ENCODE measurements at places on chromosomes 2 and 18.

DNA sequence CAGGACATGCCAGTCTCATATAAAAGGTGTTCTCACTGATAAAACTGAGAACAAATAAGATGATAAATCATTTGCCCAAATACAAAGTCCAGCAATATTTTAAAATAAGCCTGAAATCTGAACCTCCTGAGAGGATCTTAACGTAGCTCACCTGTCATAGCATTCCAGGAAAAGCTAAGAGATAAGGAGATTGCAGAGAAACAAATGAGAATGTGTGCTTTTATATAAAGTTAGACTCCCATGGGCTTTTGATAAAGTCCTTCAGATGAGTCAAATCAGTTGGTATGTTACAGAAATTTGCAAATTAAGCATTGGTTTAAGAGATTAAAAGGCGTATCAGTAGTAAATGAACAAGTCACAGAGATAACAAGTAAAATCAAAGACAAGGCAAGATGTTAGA lies 452.9 kb upstream of the CHAC2 start:
- no peak for DNase-seq

DNA sequence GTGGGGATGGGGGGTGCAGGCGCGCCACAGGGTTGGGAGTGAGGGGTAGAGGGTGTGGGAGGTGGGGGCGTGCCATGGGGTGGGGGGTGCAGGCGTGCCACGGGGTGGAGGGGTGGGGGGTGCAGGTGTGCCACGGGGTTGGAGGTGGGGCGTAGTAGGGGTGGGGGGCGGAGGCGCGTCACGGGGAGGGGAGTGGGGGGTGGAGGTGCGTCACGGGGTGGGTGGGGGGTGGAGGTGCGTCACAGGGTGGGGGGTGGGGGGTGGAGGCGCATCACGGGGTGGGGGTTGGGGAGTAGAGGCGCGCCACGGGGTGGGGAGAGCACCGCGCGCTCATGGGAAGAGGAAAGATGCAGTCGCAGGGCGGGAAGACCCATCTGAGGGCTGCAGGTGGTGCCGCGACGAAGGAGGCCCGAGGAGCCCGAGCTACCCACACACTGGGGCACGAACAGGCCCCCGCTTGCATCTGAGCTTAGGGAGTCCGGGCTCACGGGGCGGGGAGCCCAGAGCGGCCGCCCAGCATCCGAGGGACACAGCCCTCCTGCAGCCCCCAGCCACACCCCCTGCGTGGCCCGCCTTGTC lies 37.5 kb downstream of the SNED1 start:
- peak; percentile 13 for DNase-seq

DNA sequence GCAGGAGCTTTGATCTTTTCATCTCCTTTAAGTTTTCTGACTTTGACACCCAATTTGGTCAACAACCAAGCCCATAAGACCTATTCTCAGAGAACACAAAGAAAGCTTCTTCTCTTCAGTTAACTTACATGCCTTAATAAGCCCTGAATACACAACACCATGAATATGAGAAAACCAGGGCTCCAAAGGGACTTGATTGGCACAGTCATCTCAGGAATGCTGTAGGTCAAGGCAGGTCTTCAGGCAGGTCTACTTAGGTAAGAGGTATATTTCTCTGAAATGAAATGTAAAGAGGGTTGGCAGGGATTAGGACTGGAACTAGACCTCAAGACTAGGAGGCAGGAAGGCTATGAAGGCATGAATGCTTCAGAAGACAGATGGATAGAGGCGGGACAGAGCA lies 24.4 kb upstream of the EIF2AK3 start:
- DNase-seq = no peak

GRCh38 chr2:68200157-68200787 lies 42.6 kb downstream of the PNO1 start:
- no peak for DNase-seq

- DNase-seq = no peak
Observed at GRCh38 chr2:46422717-46423394, 56.5 kb upstream of the TMEM247 start.

GRCh38 chr2:232309592-232309991 lies 69.0 kb upstream of the ALPP start:
- no peak for DNase-seq

DNA sequence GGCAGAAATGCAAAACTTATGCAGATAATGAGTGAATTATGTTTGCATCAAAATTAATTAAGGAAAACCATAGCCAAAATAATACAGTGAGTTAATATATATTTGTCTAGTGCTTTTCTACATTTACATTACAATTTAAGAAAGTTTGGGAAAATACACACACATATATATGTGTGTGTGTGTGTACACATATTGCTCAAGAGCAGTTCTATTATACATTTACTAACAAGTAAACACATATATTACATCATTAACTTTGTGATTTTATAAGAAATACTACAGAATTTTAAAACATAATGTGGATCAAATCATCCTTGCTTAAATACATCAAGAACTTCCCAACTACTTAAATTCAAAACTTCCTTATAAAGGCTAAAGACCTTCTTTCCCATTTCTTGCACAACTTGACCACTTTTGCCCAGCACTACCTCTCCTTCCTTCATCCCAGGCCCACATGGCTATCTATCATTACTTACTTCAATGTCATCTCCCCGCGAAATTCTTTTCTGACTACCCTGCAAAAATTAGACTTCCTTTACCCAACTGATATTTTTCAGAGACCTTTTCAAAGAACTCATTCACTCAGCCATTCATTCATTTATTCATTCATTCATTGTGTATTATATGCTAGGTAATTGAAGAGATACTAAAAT lies 68.4 kb downstream of the COL5A2 start:
- DNase-seq = no peak

GRCh38 chr2:98374958-98375570 lies 28.8 kb downstream of the CNGA3 start:
- DNase-seq = no peak

GRCh38 chr2:84674099-84674498 lies 157.8 kb downstream of the DNAH6 start:
- DNase-seq = no peak

DNA sequence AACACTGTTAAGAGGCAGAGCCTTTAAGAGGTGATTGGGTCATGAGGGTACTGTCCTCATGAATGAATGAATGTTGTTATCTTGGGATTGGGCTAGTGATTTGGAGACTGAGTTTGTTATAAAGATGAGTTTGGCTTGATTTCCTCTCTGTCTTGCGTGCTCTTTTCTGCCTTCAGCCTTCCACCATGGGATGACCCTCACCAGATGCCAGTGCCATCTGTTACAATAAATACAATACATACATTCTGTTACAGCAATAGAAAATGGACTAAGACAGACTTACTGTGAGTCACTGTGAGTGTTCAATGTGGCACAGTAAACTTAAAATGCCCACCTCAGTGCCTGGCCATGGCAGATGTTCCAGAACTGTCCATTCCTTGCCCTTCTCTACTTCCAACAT lies 95.0 kb upstream of the ZFP36L2 start:
- no peak for DNase-seq

- no peak for DNase-seq
Observed at GRCh38 chr2:73982140-73982617, 2.5 kb upstream of the TET3 start.

GRCh38 chr2:23376075-23376474 lies 8.9 kb upstream of the KLHL29 start:
- no peak for DNase-seq

DNA sequence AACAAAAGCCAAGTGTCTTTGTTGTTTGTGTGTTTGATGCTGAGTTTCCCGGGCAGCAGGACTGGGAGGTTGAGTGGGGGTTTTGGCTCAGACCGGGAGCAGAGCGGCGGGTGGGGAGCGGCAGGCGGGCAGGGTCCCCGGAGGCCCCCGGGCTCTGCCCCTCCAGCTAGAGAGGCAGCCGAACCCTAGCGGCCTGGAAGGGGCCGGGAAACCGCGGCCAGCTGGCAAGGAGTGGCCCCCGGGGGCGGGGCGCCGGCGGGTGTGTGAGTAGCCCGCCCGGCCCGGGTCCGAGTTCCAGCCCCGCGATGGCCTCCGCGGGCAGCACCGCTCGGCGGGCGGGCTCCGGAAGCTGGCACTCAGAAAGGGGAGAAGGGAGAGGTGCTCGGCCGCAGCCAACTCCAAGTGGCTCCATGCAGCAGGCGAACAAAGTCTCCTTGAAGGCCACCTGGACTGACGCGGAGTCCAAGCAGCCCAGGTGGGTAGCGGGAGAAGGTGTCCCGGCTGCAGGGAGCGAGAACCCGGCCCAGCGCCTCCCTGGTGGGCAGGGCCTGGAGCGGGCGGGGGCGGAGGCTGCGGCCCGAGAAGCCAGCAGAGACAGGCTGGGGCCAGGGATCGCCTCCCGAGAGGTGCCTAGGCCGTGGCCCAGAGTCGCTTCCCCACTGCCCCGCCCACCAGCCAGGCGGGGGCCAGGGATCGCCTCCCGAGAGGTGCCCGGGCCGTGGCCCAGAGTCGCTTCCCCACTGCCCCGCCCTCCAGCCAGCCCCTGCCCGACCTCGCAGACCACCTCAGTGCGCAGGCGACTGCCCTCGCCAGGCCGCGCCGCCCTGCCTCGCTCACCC lies at the start of gene ANKRD53:
TSS of gene ANKRD53 (plus strand) at position 290 of the 839 bp plus-strand sequence. CDS start at position 306, 16 bp downstream.
- no peak for DNase-seq

GRCh38 chr2:239930378-239930777 lies 94.8 kb downstream of the NDUFA10 start:
- DNase-seq = no peak

GRCh38 chr2:37005118-37005868 lies 39.0 kb upstream of the STRN start:
- DNase-seq = no peak

DNA sequence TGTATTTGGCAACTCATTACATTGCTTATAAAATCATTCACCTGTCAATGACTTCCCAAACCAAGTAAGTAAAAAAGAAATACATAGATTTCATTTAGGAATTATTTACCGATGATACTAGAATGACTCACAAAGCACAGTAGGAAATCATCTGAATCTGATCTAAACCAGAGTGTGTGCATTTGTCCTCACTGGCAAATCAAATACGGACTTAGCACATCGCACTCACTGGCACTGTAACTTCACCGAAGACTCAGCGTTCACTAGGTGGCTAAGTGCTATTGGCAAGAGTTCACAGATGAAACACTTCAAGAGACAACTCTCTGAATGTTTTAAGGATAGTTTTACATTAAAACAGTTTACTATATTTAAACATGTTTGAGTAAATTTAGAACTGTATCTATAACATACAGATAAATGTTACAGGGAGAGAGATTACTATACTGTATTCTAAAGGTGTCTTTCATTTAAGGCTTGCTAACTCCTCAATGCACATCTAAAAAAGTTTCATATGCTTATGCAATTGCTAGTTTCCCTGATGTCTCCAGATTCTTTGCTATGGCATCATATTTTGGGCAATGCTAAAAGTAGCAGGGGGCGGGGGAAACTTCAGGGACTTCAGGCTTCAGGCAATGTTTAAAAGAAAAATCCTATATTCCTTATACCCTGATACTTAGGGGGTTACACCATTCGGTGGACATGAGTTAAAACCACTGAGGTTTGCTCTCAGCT lies 48.8 kb downstream of the STK39 start:
- no peak for DNase-seq

DNA sequence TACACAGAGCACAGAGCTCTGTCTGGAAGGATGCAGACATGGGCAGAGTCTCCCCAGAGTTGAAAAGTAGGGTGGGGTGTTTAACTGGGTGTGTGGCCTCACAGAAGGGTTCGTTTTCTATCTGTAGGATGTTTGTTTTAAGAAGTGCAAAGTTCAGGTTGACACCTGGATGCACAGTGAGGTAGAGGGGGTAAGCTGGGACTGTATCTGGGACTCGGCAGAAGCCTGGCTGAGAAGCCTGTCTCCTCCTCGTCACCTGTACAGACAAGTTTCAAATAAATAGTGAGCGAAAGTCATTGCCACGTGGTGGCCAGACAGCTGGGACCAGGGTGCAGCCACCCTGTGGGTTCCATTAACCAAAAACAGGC lies 145.9 kb downstream of the KLHL29 start:
- no peak for DNase-seq

DNA sequence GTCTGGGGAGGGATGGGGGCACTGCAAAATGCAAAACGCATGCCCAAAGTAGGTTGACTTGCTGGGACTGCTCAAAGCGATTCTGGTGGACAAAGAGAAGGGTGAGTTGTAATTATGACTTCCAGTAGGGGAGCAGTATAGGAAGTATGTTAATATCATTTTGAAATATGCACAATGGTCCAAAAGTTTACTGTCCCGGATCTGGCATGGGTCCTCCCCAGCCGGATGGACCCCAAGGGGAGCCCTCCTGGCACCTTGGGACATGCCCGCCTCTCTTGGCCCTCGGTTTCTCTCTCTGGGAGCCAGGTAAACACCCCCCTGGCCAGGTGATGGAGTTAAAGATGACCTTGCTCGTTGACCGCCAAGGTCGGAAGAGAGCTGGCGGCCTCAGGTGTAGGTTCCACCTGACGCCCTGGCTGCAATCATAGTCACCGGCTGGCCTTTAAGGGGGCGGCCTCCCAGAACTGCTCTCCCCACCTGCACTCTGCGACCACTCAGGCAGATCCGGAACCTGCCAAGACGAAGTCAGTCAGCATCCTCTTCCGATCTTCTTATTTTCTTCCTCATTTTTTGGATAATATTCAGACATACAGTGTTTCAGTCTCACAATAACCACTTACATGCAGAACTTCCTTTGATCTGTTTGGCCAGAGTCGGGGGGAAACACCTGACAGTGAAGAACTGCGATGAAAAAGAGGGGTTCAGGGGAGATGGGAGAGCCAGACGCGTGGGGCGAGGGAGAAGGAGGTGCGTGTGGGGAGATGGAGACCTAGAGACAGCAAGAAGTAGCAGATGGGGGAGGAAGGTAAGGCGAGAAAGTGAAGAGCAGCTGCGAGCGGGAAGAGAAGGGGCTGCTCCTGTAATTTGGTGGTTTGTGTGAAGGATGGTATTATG lies 148.3 kb downstream of the MEIS1 start:
- DNase-seq = no peak

GRCh38 chr2:4144731-4145130 lies 441.4 kb downstream of the DCDC2C start:
- no peak for DNase-seq

- no peak for DNase-seq
Observed at GRCh38 chr2:227796045-227796711, 17.5 kb upstream of the CCL20 start.

All from stimulated activated CD8-positive, alpha-beta memory T cell treated with anti-CD3 and anti-CD28 coated beads, Interleukin-4, amount 100 ng/mL, for 1 hour (primary cell).